ENCODE measurements at places on chromosomes 2 and 18.

- no peak for DNase-seq
These were observed 11.9 kb downstream of the CAPN10 start for GRCh38 chr2:240598311-240598911.

GRCh38 chr2:123073956-123074355 is 951.1 kb upstream of the CNTNAP5 start:
- no peak for DNase-seq

DNA sequence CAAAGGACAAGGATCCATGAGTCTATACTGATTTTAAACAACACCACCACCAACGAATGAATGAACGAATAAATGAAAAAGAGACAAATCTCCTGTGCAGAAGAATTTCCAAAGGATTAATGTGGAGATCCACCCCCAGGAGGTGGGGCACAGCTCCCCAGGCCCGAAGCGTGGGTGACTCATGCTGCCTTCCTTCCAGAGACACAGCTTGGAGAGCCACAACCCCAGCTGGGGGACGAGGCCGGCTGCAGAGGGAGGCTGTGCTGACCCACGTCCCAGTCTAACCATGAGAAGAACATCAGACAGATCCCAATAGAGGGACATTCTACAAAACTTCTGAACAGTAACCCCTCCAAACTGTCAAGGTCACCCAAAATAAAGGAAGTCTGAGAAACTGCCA is 557.3 kb upstream of the SALL3 start:
- DNase-seq = no peak

DNA sequence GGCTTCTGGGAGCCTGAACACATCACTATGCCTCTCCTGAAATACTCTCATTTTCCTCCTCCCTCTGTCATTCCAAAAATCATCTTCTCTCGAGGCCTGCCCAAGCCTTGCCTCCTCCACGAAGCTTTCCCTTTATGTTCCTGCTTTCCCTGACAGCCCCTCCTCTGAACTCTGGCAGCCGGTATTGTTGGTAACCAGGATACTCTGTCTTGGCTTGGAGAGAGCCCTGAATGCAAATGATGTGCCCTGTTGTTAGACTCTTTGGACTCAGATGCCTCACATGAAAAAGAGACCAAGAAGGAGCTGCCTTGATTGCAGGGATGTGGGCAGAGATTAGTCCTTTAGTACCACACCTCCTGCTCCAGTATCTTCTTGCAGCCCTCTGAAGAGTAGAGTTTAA is 138.5 kb upstream of the DLX2 start:
- no peak for DNase-seq

GRCh38 chr2:114024326-114024725 is 134.4 kb downstream of the ACTR3 start:
- DNase-seq = no peak

DNA sequence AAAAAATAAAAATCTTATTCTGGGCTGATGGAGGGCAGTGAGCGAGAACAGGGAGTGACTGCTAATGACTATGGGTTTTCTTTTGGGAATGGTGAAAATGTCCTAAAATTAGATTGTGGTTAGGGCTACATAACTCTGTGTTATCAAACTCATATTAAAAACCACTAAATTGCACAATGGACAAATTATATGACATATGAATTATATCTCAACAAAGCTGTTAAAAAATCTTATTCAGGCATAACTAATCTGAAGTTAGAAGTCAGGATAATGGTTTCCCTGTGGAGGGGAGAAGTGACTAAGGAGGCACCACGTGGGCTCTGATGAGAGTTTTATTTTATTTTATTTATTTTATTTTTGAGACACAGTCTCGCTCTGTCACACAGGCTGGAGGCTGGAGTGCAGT is 32.1 kb upstream of the DPP4 start:
- no peak for DNase-seq

DNA sequence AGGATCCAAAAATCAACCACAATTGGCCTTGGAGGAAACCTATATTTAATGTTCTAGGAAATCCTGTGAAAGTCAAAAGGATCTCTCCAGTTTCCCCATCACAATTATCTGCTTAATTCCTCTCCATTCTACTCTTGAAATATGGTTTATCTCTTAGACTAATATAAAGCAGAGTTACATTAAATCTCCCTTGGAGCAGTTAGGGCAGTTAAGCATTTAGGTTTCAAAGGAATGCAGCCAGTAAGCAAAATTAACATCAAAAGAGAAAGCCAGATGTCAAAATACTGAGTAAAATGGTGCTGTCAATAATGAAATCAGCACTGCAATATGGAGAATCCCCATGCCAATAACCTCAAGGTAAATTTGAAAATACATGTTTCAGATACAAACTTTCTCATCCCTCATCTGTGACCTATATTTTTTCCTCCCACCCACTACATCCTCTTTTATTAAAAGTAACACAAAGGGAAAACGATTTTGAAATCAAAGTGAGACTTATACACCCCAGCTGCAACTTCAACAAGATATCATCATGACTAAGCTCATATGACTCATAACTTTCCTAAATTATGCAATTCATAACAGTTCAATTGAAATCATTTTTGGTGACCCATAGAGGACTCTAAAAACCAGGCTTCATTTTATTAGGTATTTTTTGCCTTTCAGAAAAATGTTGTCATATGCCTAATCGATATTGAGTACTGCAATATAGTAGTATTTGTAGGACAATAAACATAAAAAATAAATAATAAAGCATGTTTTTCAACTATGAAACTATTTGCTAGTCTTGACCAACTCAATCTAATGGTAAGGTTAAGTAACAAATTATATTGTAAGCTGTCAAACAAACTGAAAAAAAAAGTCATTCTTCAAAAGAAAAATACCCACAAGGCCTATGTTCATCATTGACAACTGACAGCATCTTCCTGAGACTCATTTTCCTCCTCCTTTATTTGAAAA is 3.1 kb downstream of the ADAM17 start:
- no peak for DNase-seq

DNA sequence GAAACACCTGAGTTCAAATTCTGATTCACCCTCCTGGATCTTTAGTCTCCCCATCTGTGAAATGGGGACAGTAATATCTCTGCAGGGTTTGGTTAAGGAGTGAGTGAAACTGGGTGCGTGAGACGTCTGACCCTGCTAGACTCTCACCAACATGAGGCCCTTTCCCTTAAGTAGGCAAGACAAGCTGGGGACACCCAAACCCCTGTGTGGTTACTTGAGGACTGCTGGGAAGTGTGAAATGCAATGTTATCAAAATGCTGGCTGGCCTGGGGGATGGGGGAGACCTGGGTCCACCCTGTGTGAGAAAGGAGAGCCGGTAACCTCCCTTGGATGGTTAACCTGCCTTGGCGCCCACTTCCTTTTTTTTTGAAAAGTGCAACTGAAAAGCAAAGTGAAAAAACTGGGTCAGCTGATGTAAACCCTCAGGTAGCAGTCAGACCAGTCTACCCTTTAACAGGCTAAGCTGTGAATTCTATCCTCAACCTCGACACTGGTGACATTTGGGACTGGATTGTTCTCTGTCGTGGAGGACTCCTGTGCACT is 82.3 kb downstream of the INPP5D start:
- DNase-seq = no peak

DNA sequence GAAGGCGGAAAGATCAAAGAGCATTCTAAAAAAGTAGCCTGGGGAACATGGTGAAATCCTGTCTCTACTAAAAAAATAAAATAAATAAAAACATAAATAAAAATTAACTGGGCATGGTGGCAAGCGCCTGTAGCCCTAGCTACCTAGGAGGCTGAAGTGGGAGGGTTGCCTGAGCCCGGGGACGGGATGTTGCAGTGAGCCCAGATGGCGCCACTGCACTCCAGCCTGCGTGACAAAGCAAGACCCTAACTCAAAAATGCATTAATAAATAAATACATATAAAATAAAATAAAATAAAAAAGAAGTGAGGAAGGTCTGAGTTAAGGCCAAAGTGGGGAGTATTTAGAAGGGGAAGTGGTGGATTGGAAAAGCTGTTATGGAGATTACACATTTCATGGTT is 1.3 kb upstream of the PSMD14 start:
- no peak for DNase-seq

- DNase-seq = peak; percentile 55
These were observed 123.5 kb downstream of the LAMA3 start for GRCh38 chr18:23812546-23813440.

- DNase-seq = no peak
These were observed 84.6 kb downstream of the MAIP1 start for GRCh38 chr2:200039724-200040650.

GRCh38 chr18:44799907-44800421 is 119.3 kb downstream of the SETBP1 start:
- DNase-seq = no peak

GRCh38 chr18:73752546-73752945 is 395.1 kb downstream of the FBXO15 start:
- no peak for DNase-seq

DNA sequence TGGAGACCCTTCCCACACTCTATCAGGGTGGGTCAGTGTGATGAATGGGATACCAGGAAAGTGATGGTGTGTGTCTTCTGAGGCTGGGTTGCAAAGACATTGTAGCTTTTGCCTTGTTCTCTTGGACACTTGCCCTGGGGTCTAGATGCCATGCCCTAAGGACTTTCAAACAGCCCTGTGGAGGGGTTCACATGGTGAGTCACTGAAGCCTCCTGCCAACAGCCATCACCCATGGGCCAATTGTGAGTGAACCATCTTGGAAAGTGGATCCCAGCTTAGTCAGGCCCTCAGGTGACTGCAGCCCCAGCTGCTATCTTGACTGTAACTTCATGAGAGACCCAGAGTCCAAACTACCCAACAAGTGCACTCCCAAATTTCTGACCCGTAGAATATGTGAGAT is 25.8 kb upstream of the IGFBP5 start:
- no peak for DNase-seq

DNA sequence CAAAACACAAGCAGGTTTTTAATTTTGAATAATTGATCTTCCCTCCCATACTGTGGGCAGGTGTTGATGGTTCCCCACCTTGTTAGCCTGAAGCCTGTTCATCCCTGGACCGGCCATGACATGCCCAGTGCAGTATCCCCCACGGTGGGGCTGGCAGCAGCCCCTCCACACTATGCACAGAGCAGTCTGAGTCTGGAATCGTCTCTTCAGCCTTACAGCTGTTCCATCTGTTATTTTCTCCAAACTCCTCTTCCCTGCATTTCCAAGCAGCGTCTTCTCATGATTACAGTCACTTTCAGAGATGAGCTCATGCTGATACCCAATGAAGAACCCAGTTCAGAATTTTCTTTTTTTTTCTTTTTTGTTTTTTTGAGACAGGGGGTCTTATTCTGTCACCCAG is 68.2 kb downstream of the ADI1 start:
- DNase-seq = no peak

DNA sequence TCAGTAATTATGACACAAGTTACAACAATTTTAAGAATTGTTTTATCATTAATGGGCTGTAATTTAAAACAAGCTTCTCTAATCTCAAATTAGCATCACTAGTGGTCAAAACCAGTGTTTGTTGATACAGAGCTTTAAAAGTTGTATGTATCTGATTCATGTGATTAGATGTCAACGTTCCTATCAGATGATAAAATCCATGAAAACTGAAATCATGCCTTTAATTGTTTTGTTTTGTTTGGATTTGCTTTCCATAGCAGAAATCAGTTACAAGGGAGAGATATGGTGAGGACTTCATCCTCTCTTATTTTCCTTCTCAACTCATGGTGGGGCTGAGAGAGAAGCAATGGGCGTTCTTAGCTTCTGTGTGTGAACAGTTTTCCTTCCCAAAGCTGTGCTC is 469.6 kb downstream of the PID1 start:
- DNase-seq = no peak

All from D721Med (cell line).